ENCODE measurements at places on chromosomes 1 and 21. TPM values are rescaled to one million over a fixed set of nuclear protein-coding genes. Genes with fewer than 3 reads are reported as not detected.

DNA sequence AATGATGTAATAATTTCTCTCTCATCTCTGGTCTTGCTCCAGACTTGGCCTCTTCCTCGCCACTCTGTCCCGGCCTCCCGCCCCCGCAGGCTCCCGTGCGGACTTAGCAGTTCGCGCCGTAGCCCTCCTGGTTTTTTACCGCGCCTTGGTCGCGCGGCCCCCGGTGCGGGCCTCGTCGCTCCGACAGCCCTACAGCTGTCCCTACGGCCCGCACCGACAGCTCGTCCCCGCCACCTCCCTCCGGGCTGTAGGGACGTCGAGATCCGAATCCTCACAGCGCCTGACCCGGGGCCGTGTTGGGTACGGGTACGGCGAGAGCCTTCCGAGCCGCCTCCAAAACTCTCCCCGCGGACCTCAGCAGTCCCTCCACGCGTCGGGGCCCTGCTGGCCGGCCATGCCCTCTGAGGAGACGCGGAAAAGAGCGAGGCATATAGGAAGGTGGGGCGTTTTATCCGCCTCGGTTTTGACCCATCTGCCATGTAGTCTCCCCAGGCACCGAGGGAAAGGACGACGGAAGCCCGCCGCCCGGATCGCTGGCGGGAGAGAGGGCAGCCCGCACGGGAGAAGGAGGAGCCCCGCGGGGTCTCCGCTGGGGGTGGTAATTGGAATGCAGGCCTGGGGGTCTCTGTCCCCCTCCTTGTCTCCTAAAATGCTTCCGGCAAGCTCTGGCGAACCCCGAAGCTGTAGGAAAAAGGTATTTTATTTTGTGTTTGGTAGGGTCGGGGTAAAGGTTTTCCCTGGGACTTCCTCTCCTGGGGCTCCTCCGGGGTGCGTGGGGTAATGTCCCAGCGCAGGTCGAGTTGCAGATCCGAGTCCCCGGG is 3.3 kb downstream of the LHX4 start:
- H3K27me3 ChIP-seq, result peaks cover 76% of the 10 kb centered on the region
- H3K27ac ChIP-seq, result no peak overlapping the region
- H3K36me3 ChIP-seq, result no peaks in the 10 kb centered on the region
- H3K4me1 ChIP-seq, result peaks cover 17% of the 10 kb centered on the region
- no peak for DNase-seq

The MMEL1 gene
- total RNA-seq, result 0.59 TPM

- H3K4me3 ChIP-seq, result no peak overlapping the region
- H3K36me3 ChIP-seq, result no peaks in the 10 kb centered on the region
- DNase-seq, result no peak
Measured at GRCh38 chr1:226662642-226663326, 76.3 kb downstream of the ITPKB start.

The LDLRAD1 gene
- total RNA-seq, result not detected
